ENCODE measurements at places on chromosomes 12 and 14.
A peak's percentile ranks its signal among the peaks of the same experiment; 100 is the strongest.

GRCh38 chr14:31360919-31361662 is 59.3 kb downstream of the HEATR5A start:
- DNase-seq: no peak

GRCh38 chr14:73273799-73274198 is 36.5 kb downstream of the PAPLN start:
- no peak for DNase-seq

GRCh38 chr14:78595797-78596196 is 425.6 kb downstream of the NRXN3 start:
- DNase-seq: no peak

- no peak for DNase-seq
These were observed 14.1 kb downstream of the ACACB start for GRCh38 chr12:109130297-109131153.

DNA sequence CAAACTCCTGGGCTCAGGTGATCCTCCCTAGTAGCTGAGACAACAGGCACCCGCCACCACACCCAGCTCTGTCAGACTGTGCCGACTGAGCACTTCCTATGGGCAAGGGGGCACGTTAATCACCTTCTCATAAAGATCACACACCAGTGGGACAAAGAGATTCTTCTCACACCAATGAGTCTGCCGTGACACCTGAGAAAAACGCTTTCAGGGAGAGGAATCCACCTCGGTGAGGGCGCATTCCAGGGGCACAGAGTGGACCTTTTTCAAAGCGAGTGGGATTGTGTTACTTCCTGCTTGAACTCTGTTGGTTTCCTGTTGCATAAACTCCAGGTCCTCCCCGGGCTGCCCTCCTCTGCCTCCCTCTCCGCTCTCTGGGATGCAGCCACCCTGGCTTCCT is 17.5 kb upstream of the SCARB1 start:
- DNase-seq: no peak

DNA sequence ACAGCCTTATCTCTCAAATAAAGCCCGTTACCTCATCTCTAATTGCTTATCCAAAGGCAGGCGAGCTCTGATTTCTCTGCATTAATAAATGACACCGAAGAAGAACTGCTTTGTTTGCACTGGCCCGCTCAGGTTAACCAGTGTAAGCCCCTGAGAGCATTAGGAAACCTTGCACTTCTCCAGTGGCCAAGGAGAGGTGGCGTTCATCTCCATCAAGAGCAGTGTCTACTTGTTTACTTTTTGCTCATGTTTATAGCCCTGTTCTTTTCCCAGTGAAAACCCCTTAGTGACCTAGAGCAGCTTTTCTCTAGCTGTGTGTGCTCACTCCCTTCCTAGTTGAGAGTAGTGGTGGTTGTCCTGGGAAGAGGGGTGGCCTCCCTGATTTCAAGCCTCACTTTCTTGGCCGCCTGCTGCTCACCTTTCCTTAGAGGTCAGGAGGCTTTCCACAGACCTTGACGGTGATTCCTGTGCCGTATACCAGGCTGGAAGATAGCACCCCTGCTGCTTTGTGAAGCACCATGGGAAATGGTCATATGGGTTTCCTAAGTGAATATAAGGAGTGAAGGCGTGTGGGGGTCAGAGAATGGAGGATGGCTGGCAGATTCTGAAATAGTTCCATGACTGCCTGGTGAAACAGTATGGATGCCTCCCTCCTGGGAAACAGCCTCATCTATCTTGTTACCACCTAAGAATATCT is 16.6 kb downstream of the FBXW8 start:
- no peak for DNase-seq

GRCh38 chr12:54019091-54019811 is 9.0 kb upstream of the HOXC6 start:
- no peak for DNase-seq

DNA sequence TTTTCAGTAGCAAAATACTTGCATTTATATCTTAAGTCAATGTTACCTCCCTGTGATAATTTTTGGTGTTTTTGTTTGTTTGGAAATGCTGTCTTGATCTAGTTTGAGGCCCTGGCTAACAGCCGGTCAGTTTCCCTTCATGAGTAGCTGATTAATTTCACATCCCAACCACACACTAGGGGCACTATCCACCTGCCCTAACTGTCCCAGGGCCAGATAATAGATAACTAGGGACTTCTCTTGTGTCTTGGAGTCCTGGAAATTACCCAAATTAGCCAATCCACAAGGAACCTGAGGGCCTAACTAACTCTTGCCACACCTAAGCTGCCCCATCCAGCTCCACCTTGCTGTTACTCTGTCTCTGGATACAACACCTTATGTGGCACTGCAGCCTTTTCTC is 399.9 kb downstream of the FOXG1 start:
- no peak for DNase-seq

GRCh38 chr12:21675641-21676040 is 18.0 kb upstream of the LDHB start:
- no peak for DNase-seq

- no peak for DNase-seq
These were observed 678.6 kb downstream of the BCL11B start for GRCh38 chr14:98593361-98593761.

- DNase-seq: no peak
These were observed 330.1 kb upstream of the GARIN2 start for GRCh38 chr14:66859063-66859671.

- DNase-seq: no peak
These were observed 84.5 kb downstream of the PLEKHG3 start for GRCh38 chr14:64788706-64789105.

DNA sequence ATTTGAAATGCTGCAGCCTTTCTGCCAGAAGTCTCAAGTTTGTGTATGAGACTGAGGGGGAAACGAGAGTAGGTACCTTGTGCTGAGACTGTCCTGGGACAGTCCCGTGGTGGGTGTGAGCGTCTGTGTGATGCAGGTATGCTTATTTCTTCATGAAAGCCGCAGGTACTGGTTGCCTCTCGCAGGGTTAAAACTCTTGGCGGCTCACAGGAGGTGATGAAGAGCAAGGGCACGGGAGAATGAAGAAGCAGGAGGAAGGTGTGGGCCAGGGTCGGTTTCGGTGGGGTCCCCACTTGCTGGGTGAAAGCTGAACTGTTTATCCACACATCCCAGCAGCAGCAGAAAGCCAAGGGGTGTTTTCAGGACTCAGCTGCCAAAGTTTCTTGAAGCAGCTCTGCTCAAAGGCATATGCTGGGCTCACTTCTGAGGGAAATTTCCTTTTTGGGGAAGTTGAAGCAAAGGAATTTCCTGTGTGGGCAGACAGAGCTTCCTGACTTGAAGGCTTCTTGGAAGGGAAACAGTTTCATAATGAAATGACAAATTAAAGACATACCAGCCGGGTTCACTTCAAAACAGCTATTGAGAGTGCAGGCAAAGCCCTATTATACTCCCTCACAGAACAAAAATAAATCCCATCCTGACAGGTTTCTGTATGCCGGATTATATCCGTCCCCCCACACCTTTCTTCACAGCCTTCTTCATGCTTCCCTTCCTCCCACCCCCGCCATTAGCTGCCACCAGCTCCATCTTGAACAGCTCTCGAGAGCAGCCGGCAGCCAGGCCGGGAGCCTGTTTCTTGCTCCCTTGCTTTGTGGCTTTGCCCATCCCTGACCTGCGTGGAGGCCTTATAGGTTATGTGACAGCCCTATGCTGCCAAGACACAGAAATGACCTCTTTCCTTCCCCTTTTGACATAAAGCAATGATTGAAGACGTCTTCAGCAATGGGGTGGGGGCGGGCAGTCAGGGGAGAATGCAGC is 116.6 kb downstream of the ETV6 start:
- peak; percentile 56 for DNase-seq

DNA sequence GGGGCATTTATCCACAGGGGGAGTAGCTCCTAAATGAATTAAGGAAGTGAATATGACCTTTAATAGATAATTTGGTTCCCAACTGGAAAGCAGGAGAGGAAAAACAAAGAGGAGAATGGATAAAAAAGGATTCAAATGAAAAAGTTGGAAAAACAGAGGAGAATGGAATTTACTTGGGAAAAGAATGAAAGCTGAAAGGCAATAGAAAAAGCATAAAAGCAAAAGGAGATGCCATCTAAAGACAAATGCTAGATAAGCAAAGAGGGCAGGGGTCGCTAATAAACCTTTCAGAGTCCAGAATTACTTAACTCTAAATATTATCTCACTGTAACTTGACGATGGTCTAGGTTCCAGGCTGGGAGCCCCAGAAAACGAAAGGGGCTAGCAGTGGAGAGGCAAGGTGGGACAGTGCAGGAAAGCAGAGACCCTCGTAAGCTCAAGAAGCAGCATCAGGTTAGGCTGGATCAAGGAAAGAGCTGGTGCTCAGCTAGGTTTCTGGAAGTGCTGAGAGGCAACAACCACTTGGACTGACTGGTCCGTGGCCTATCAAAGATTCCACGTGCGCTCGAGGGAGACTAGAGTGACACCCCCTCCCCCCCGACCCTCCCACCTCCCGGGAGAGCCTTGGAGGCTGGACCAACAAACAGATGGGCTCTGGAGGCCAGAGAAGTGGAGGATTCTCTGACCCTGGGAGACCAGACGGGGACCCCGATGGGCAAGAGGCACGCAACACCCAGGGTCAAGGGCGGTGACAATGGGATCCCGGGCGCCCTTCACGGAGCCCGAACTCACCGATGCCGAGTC is 1.2 kb downstream of the SLC2A13 start:
- DNase-seq: no peak

GRCh38 chr12:25421651-25422167 is 131.4 kb downstream of the LMNTD1 start:
- no peak for DNase-seq
